ENCODE measurements at places on chromosomes 12 and 14.
A peak's percentile ranks its signal among the peaks of the same experiment; 100 is the strongest.

GRCh38 chr12:67667276-67668073, 18.9 kb downstream of the DYRK2 start:
- DNase-seq, result no peak

- no peak for DNase-seq
These were observed 4.4 kb downstream of the OTUB2 start for GRCh38 chr14:94030571-94030970.

DNA sequence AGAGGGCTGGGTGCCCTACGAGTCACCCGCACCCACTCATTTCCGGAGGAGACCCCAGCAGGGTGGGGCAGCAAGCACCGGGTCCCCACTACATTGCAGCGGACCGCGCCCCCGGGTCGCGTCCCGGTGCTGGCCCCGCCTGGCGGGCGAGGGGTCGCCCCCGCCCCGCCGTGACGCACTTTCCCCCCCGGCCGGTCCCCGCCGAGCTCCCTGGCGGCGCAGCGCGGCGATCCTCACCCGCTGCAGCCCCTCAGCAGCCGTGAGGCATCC, 106.1 kb downstream of the PRICKLE1 start:
- no peak for DNase-seq

- DNase-seq, result no peak
These were observed 56.4 kb upstream of the RNU6-8 start for GRCh38 chr14:32259368-32260013.

GRCh38 chr14:97046967-97047366, 249.8 kb downstream of the VRK1 start:
- DNase-seq, result no peak

GRCh38 chr12:116480210-116480810, 78.9 kb upstream of the MAP1LC3B2 start:
- DNase-seq, result no peak

DNA sequence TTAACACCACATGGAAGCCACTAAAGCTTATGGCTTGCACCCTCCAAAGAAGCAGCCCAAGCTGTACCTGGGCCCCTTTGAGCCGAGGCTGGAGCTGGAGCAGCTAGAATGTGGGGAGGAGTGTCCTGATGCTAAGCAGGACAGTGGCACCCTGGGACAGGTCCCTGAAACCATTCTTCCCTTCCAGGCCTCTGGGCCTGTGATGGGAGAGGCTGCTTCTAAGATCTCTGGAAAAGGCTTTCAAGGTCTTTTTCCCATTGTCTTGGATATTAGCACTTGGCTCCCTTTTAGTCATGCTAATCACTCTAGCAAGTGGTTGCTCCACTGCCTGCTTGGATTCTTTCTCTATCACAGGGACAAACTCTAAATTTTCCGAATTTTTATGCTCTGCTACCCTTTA, 40.9 kb downstream of the OSBPL8 start:
- DNase-seq, result no peak

- no peak for DNase-seq
These were observed 576.7 kb downstream of the SLC16A7 start for GRCh38 chr12:60172266-60173211.

DNA sequence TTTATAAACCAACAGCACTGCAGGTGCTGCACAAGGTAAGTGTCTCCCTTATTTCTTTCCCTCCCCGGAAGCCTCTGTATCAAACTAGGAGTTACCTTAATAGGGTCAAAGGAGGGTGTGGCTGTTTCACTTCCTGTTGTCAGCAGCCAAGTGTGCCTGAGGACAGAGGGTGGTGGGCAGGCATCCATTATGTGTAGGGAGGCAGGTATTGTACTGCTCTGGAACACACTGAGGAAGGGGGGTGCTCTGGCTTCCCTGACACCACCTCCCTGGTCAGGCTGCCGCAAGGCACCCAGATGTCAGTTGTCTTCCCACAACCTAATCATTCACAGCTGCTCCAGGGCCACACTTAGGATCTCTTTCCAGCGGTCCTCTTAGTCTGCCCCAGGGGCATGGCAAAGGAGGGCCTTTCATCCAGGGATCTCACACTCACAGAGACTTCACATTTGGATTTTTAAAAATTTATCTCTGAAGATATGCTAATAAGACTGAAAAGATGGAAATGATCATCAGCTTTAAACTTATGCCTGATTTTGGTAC, 132.0 kb upstream of the ARHGAP5 start:
- DNase-seq, result peak; percentile 72

- DNase-seq, result no peak
These were observed at the start of gene B4GALNT3 for GRCh38 chr12:459430-460258. Gene B4GALNT3, plus strand, starts transcription at chr12:459939. Its CDS starts 438 bp downstream, at chr12:460377.

DNA sequence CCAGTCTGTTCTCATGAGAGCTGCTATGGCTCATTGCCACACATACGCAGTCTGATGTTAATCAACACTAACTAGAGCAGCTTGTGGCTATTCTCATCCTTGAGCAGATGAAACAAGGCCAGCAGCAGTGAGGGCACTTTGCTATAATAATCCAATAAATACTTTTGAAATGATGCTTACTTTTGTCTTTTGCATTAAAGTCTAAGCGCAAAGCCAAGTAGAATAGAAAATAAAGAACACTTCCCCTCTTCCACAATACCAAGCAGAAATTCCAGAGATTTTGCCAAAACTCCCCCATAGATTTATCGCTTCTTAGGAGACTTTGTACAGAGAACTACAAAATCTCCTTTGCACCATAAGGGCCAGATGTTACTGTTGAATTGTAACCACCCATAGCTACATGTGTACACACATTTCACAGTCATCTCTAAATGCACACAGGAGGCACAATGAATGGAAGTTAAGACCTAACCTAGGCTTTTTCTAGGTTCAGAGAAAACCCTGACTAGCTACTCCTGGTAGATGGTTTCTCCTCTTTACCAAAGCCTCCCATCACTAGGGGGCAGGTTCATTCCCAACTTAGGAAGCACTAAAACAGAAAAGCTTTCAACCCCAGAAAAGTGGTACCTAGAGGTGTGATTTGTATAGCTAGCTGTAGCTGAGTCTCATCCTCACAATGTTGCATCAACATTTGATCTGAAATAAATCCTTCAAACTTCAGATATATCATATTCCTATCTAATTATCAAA, 119.3 kb downstream of the HMGA2 start:
- DNase-seq, result no peak

GRCh38 chr12:110503432-110503831, 1.3 kb downstream of the RAD9B start:
- DNase-seq, result no peak

GRCh38 chr14:60721326-60722106, 2.6 kb downstream of the SIX4 start:
- DNase-seq, result no peak

DNA sequence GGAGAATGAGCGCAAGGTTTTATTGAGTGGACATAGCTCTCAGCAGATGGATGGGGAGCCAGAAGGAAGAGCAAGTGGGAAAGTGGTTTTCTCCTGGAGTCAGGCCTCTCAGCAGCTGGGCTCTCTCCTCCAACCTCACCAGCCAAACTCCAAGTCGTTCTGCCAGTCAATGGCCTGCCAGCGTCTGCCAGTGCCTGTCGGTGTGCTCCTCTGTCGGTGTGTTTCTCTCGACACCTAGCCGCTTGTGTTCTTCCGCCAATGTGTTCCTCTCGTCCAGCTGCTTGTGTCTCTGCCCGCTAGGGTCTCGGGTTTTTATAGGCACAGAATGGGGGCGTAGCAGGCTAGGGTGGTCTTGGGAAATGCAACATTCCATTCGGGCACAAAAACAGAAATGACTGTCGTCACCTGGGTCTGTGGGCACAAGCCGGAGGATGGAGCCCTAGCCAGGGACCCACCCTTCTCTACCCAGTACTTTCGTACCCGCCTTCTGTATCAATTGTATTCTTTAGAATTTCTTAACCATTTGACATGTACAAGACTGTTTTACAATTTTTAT, 1365.4 kb downstream of the FSCB start:
- DNase-seq, result no peak

GRCh38 chr14:52267501-52268278, at the start of gene PTGDR:
Gene PTGDR, plus strand, starts transcription at chr14:52267698. Its CDS starts 117 bp downstream, at chr14:52267815.
- no peak for DNase-seq

DNA sequence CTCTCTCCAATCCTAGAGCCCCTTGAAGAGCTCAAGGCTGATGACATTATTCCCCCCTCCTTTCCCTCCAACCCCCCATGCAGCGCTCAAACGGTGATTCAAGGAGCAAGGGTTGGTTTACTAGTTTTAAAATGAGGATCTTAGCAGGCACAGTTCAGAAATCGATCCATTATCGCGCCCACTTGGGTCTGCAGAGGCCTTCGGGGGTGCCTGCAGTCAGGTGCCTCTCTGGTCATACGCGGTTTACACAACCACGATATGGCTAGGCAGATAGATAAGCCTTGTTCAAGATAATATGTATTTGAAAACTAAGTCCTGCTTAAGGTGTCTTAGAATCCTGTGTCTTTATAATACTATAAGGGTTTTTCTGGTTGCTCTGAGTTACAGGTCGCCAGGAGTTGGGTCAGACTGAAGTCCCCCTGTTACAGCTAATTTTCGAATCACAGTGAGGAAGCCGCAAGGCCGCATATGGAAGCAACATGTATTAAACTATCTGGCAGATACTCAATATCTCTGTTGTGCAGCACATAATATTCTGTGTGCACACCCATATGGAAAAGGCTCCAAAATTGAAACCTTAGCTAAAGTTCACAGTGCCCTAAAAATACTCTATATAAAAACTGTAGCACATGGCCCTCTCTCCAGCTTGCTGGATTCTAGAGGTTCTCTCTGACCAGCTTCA, 10.0 kb downstream of the BHLHE41 start:
- DNase-seq, result no peak

- DNase-seq, result no peak
These were observed 1.6 kb upstream of the SNRPF start for GRCh38 chr12:95857156-95857555.

- no peak for DNase-seq
These were observed 310.1 kb downstream of the SYT1 start for GRCh38 chr12:79174626-79175025.

DNA sequence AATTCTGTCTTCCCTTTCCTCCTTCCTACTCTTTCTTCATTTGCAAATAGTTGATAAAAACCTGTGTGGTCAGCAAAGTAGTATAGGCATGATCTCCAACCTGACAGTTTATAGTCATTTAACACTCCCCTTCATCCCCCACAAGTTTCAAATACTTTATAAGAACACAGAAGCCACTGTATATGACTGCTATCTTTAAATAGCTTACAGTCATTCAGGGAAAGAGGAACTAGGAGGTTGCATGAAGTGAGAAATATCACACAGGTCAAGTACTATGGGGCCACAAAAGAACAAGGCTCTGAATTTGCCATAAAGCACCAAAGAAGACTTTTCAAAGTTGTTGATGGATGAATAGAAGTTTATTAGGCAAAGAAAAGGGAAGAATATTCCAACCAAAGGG, 431.3 kb downstream of the NPAS3 start:
- DNase-seq, result no peak

DNA sequence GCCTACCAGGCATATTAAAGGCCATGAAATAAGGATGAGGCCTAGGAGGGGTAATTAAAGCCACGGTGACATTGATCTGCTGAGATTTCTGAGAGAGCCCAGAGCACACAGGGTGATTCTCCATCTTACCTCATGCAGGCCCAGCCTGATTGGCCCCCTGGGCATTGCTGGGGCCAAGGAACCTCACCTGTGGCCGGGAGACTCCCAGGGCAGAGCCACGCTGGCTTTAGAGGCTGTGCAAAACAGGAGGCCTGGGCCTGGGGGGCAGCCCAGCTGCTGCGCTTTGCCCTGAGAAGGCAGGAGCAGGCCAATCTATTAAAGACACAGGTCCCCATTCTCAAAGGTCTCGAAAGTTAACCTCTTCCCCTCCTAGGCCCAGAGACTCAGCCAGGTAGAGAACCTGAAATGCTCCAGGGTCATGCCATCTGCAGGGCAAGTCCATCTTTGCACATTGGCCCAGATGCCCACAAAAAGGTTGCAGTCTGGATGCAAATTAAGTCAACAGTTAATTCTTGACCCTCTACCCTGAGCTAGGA, 1099.7 kb downstream of the BCL11B start:
- DNase-seq, result no peak

DNA sequence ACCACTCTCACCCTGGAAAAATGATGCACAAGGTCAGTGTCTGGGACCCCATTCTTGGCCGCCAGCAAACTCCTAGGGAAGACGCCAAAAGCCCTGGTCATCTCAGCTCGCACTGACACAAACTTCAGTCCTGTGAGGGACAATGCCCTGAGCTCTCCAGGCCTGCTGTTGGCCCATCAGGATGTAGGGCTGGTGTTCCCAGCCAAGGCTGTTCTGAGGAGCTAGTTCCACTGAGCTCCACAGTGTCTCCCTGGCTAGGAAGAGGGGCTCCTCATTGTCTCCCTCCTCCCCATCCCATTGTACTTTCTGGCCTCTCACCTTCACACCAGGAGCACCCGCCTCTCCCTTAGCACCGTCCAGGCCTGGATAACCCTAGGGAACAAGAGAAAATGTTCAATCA, 10.8 kb downstream of the COL2A1 start:
- no peak for DNase-seq

DNA sequence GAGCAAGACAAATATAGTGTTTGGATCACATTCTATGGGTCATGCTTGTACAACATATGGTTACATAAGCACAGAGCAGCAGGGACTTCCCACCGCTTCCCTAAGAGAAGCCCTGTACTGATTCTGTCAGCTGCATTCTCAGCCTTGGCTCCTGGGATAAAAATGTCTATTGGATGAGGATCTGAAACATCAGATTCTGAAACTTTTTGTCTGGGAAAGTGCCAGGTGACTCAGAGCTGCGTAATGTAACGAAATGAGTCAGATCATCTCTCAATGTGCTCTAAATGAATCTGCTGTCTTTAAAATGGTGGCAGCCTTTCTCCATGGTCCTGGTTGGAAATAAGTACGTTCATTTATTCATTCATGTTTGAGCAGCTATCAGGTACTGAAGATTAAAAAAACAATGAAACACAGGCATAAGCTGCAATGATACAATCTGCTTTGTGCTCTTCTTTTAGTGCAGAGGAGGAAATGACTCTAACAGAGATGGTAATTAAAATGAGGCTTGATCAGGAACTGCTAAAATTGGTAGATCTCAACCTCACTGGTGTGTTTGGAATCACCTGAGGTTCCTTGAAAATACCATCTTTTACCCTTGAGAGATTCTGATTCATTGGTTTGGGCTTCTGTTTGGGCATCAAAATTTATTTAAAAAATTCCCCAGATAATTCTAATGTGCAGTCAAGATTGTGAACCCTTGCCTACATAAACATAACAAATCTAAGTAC, 99.1 kb upstream of the NAP1L1 start:
- no peak for DNase-seq

DNA sequence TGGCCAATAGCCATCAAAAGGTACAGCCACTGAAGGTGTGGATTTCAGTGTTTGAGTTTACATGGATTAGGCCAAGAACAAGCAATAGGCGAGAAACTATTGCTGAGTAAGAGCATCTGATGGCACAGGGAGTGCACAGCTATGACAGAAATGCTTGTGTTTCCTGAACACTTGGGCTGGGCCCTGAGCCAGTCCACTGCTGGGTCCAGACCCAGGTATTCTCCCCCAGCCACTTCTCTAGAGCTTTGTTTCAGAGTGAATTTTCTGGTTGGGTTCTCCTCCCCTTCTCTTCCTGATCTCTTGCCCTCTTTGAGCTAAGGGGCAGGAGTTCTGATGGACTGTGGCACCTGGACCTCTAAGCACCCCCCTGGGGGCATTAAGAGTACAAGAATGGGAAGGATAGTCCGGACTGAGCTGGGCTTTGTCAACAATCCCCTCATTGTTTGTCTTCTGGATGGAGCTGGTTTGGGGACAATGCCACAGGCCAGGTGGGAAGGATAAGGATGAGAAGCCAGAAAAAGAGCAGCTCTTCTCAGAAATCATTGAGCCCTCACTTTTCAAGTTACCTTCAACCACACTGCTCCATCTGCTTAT, 8.3 kb downstream of the HOXC5 start:
- no peak for DNase-seq

All from NCI-H1694 (cell line).